ENCODE measurements at places on chromosomes 3 and 15.

DNA sequence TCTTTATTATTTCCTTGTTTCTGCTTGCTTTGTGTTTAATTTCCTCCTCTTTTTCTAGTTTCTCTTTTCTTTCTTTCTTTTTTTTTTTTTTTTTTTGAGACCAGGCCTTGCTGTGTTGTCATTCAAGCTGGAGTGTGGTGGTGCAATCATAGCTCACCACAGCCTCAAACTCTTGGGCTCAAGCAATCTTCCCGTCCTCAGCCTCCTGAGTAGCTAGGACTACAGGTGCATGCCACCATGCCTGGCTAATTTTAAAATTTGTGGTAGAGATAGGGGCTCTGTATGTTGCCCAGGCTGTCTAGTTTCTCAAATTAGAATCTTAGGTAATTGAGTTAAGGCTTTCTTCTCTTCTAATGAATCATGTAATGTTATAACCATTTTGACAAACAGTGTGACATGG lies 22.4 kb downstream of the SLMAP start:
- no peak for DNase-seq

DNA sequence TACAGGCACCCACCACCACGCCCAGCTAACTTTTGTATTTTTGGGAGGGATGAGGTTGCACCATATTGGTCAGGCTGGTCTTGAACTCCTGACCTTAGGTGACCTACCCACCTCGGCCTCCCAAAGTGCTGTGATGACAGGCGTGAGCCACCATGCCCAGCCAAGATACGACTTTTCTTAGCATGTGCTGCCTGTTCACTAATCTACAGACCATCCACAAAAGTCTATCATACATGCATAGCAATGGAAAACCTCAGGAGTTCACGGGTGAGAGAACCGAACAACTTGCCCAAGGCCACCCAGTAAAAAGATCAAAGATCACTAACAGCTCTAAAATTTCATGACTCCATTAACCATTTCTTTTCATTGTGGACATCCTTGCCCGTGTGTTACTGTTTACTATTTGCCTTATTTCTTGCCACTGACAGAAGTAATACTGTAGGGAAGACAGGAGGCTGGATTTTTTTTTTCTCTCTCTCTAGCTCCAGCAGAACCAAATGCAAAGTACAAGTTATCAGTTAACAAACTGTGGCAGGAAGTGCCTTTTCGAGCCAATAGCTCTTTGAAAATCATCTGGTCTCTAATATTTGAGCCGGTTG lies 92.3 kb downstream of the FOXP1 start:
- DNase-seq: no peak

GRCh38 chr3:134753999-134754742 lies 40.9 kb upstream of the EPHB1 start:
- DNase-seq: no peak

DNA sequence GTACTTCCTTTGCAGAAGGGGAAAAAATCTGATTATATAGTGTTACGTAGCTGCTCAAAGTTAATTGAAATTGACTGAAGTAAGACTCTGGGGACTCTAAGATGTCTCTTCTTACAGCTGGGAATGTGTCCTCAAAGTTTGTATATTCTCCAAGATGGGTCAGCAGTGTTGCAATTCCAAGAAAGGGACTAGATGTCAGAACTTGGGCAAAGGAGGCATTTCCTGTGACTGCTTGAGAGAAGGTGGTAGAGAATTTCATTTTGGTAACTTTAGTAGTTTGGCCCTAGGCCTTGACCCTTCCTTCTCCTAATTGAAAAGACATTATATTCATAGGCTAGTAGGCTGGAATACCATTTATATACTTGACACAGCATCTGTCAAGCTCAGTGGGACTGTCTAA lies 33.9 kb downstream of the PTPRG start:
- DNase-seq: no peak

DNA sequence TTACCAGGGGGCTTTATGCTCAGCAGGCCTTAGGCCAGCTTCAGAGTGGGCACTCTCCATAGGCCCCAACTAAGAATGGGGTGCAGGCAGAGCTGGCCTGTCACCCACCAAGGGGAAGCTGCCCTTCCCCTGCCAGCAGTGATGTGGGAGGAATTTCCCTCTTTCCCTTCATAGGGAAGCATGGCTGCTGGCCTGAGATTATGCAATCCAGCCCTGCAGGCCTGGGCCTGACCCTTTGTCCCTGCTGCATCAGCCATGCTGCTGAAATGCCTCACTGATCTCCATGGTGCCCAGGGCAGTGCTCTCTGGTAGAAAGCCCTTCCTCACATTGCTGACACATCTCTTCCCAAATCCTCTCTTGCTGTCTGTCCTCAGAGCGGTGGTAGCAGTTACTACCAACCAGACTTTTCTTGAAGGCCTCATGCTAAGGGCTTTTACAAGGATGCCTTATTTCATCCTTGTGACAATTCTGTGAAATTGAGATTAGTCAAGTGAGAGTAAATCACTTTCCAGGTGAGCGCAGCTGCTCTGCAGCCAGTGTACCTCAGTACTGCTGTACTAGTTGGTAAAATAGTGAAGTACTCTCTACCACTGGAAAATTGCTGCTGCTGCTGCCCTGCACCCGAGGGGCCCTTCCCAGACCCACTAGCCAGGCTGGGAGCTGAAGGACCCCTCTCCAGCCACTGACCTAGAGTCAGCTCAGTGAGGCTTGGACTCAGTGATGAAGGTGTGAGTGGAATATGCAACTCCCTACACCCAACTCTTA lies 33.8 kb downstream of the MRAS start:
- no peak for DNase-seq

- DNase-seq: no peak
Observed at GRCh38 chr15:41520636-41521035, 7.0 kb upstream of the LTK start.

DNA sequence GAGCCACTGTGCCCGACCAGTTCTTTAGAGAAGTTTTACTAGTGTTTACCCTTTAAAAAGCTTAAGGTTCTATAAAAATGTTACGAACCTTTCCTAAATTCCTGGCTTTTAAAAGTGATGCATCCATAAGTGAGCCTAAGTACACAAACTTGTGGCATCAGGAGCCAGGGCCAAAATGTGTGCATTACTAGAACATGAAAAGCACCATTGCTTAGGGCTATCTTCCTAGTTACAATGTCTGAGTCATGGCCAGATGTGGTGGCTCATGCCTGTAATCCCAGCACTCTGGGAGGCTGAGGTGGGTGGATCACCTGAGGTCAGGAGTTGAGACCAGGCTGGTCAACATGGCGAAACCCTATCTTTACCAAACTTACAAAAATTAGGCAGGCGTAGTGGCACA lies 39.9 kb downstream of the LEO1 start:
- no peak for DNase-seq

GRCh38 chr3:55330355-55330754 lies 156.8 kb downstream of the WNT5A start:
- DNase-seq: no peak

DNA sequence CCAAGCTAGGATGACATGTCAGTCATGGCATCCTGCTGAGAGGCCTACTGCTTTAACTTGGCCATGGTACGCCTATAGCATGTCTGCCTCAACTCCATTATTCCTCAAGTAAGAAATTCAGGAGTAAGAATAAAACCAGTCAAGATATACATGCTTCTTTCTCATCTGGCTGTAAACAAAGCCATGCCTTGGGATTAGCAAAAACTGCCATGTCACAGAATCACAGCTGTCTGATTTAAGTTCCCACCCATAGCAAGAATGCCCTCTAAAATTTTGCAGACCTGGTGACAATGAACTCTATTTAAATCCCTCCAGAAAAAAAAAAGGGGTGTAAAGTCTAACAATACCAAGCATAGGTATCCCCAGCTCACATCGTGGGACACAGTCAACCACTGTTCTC lies 55.6 kb upstream of the ACAN start:
- no peak for DNase-seq

GRCh38 chr15:100635406-100636071 lies 33.1 kb downstream of the ASB7 start:
- no peak for DNase-seq

DNA sequence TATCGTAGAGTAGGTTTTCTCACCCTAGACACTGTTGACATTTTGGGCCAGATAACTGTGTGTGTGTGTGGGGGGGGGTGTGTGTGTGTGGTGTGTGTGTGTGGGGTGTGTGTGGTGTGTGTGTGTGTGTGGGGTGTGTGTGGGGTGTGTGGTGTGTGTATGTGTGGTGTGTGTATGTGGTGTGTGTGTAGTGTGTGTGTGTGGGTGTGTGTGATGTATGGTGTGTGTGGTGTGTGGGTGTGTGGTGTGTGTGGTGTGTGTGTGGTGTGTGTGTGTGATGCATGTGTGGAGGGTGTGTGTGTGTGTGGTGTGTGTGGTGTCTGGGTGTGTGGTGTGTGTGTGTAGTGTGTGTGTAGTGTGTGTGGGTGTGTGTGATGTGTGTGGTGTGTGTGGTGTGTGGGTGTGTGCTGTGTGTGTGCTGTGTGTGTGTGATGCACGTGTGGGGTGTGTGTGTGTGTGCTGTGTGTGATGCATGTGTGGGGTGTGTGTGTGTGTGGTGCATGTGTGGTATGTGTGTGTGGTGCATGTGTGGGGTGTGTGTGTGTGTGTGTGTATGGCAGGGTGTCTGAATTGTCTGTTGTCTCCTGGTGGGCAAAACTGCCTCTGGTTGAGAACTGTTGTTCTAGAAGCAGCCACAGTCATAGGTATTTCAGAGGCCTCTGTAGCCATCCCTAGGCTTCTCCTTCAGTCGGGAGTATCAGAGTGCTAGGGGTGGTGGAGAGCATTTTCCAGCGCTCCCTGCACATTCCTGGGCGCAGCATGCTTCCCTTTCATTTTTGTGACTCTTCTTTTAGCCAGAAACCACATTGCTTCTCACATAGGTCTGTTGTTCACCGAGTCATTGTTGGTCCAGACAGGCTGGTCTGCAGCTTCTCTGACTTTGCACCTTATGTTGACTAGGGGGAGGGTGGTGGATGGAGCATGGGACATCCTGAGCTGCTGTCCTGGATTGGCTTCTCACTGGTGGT lies 84.4 kb downstream of the THSD4 start:
- DNase-seq: no peak

DNA sequence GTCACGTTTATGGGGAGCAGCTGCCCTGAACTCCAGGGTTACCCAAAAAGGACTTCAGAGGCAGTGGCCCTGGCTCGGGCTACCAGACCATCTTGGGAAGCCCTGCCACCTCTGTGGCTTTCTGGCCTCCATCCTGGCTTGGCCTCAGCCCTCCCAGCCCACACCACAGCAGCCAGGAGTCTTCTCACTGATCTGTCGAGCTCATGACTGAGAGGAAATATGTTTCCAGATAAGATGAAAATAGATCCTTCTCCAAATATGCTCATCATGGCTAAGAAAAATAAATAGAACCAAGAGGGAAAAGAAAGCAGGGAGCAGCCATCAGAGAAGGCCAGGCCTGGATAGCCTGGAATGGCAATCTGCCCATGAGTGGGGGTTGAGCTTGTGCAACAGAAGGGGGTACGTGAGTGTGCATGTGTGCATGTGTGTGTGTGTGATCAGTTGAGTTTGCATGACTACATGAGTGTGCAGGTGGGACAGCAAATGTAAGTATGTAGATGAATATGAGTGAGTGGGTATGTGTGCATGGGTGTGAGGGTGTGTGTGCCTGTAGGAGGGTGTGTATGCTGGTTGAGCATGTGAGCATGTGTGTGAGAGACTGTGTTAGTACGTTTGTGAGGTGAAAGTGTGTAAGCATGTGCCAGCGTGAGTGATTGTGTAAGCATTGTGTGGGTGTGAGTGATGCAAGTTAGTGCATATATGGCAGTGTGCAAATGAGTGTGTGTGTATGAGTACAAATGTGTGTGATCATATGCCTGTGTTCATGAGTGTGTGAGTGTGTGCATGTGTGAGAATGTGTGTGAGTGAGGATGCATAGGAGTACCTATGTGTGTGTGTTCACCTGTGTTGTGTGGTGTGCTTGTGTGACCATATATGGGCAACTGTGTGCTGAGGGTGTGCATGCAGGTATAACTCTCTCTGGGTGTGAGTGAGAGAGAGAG lies 9.9 kb upstream of the RFT1 start:
- no peak for DNase-seq

DNA sequence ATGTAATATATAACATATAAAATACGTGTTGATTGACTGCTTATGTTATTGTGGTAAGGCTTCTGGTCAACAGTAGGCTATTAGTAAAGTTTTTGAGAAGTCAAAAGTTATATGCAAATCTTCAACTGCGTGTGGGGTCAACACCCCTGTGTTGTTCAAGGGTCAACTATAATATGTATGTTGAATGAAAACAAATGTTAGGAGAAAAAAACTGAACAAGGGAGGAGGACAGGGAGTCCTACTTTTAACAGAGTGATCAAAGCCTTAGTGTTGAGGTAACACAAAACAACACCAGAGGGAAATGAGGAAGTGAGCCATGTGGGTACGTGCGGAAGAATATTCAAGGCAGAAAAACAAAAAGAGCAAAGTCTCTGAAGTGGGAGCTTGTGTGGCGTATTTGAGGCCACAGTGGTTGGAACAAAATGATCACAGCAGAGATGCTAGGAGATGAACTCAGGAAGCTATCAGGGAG lies 62.5 kb downstream of the SFMBT1 start:
- peak; percentile 39 for DNase-seq

DNA sequence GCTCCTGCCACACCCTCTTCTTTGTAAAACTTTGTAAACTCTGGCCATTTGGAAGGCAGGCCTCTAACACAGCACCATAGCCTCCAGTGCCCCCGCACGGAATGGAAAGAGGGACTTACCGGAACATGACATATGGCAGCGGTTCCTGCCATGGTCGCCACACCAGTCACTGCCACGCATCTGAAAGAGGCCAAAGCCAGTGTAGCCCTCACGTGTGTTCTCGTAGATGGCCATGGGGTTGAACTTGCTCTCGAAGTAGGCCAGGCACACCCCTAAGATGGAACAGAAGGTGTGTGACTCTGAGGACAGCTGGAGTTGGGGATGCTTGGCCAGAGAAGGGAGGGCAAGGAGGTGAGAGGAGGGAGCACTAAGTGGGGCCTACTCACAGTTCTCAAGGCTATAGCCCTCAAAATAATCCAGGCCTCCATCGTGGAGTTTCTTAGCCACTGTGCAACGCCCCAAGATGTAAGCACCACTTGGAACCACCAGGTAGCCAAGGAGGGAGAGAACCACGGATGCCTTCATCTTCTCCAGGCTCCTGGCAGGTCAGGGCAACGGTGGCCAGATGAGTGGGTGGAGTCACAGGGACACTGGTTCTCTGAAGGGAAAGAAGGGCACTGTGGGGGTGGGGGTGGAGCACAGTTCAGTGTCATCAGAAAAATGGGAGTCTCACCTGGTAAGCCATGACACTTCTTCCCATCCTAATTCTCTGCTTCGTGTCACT lies 3.5 kb downstream of the LYZL4 start:
- no peak for DNase-seq

DNA sequence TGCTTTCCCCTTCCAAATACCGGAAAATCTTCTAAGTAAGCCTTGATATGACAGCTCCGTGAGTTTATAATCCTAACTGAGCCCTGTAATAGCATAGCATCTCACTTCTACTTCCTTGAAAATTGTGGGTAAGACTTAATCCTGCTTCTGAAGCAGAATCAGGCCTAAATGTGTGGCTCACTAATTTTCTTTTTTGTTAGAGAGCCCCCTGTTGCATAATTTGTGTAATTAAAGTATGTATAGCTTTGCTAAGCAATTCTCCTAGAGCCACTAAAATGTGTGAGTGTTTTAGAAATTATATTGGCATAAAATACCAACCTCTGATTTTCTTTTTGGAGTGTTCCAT lies 304.4 kb downstream of the FGF12 start:
- DNase-seq: no peak

GRCh38 chr15:63726491-63726890 lies 107.3 kb downstream of the HERC1 start:
- no peak for DNase-seq

- DNase-seq: no peak
Observed at GRCh38 chr3:113151461-113152031, 59.8 kb upstream of the BOC start.

GRCh38 chr3:15326673-15327072 lies 5.7 kb downstream of the SH3BP5 start:
- no peak for DNase-seq

GRCh38 chr15:45641374-45641781 lies 6.5 kb downstream of the SQOR start:
- DNase-seq: no peak
